Activated T-cell treated with anti-CD3 and anti-CD28 coated beads, Interleukin-2, amount 50 U/mL, for 1 hour (primary cell): ENCODE measurements at places on chromosomes 2 and 18.

- no peak for DNase-seq
These were observed 220.6 kb downstream of the SLC4A10 start for GRCh38 chr2:161844822-161845221.

DNA sequence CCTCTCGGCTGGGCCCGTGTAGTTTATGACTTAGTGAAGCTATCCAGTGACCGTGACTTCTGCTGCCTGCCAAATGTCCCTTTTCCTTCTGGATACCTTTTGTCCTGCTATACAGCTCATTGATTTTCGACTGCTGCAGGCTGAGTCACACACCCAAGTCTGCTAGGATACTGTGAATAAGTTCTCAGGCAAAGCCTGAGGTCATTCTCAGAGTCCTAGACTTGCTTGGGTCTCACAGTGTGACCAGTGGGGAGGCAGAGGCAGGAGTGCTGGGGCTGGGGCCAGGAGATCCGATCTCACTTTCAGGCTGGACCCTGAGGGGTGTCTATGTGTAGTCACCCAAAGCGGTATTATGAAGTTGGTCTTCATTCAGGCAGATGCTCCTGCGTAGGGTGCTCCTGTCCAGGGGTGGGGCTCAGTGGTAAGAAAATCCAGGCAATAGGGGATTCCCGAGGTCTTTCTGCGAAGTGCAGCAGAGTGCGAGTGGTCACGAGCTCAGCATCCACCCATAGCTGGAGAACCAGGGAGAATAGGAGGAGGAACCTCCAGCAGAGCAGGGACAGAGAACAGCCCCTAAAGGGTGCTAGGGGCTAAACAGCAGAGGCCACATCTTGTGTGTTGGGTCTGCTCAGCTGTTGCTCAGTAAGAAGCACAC lies 268.6 kb upstream of the NCKAP5 start:
- no peak for DNase-seq

GRCh38 chr2:15675456-15676195 lies 84.0 kb downstream of the DDX1 start:
- DNase-seq: no peak

- DNase-seq: no peak
These were observed 284.1 kb downstream of the PID1 start for GRCh38 chr2:228986961-228987360.

GRCh38 chr2:212448698-212449097 lies 89.9 kb downstream of the ERBB4 start:
- DNase-seq: no peak

GRCh38 chr2:202436626-202437025 lies 60.5 kb downstream of the BMPR2 start:
- no peak for DNase-seq

- DNase-seq: no peak
These were observed 120.5 kb upstream of the MC4R start for GRCh38 chr18:60493066-60493465.

DNA sequence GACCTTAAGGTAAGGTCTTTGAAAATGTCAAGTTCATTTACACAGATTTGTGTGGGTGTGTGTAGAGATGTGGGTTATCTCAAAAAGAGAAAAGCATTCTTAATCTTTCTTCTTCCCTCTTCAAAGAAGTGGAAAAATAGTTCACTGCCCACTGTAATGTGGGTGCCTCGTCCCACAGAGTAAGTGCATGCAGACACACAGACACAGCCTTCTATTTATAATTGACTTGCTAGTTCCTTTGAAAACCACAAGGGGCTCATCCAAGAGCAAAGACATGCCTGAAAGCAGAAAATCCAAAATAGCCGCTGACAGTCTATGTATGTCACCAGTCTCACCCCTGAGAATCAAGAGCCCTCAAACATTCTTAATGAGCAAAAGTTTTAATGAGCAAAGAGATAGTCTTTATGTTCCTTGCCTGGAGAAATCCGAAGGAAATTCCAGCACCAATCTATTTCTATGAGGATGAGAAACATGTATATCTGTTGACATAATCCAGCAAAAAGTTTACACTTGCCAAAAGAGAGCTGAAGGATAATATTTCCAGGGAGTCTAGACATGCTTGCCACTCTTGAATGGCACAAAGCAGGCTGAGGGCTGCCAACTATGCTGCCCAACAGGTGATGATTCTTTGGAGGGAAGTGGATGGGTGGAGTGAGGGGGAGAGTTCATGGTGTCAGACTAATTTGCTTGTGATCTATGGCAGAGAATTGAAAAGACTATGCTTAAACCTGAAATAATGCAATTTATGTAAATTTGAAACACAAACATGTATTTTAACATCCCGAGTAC lies 93.9 kb downstream of the ACVR1 start:
- no peak for DNase-seq

- DNase-seq: no peak
These were observed 112.8 kb downstream of the UPP2 start for GRCh38 chr2:158214431-158214830.

DNA sequence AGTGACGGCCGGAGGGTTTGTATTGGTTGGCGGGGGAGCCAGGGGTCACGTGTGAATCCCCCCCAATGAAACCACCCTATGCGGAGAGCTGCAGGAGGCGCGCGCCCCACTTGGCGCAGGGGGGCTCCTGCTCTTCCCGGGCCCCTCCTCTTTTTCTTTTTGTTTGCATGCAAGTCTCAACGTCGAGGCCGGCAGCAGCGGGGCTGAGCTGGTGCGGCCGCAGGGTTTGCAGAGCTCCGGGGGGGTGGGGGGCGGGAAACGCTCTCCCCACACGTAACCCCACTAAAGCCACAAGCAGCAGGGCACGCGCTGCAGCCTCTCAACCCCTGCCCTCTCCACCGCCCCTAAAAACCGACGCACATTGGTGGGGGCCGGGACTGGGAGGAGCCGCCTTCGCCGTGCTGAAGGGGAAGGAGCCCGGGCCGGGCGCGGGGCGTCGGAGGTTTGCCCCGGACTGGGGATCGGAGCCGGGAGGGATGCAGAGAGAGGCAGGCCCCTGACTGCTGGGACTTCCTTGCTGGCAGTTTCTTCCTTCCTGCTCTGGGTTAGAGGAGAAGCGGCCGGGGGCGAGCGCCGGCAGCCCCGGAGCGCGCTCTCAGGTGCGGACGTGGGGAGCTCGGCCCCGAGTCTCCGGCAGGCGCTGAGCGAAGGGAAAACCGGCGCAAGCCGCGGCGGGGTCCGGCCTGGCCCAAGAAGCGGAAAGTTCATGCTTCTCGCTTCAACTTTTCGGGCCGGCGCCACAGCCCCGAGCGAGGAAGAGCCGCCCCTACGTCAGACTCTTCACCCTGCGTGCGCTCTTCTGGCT lies 864 bp downstream of the LBH start:
- peak; percentile 79 for DNase-seq

DNA sequence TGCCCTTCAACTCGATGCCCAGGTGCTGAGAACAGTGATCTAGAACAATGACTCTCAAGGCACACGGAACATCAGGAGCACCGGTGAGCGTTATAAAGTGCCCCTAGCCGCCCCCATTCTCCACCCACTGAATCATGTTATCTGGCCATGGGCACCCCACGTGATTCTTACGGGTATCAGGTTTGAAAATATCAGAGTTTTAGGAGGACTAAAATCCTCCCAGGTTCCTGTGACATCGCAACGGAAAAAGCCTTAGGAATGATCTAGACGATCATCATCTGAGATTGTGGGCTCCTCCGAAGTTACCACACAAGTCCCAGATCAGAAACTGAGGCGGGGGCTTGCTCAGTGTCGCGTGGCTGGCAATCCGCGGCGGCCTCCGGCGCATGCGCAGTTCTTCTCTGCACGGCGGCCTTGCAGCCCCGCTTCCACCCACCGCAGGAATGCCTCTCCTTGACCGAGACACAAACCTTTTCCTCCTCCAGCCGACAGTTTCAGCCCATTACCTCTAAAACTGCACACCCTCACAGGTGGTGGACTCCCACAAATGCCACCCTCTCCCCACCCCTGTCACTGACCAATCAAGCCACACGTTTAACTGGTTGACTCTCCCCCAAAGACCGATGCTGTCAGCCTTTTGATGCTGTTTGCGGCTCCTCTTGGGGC lies 5.8 kb upstream of the MRPL33 start:
- DNase-seq: peak; percentile 61

- no peak for DNase-seq
These were observed 13.2 kb downstream of the ASB18 start for GRCh38 chr2:236250909-236251579.

DNA sequence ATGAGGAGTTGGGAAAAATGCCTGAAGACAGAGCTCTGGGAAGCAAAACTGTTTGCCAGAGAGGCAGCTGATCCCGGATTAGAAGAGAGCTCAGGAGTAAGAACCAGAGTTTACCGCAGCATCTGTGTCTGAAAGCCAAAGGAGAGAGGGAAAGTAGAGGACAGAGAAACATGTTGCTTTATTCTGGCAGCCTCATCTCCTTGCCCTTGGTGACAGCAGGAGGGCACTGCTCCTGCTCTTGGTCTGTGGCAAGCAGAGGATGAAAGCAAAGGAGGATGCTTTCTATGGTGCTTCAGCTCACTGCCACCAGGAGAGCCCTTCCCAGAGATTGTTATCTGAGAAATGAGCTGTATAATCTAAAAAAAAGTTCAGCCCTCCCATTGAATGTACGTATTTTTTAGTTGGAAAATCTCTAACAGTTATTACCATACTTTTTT lies 7.7 kb downstream of the SLC1A4 start:
- DNase-seq: no peak

DNA sequence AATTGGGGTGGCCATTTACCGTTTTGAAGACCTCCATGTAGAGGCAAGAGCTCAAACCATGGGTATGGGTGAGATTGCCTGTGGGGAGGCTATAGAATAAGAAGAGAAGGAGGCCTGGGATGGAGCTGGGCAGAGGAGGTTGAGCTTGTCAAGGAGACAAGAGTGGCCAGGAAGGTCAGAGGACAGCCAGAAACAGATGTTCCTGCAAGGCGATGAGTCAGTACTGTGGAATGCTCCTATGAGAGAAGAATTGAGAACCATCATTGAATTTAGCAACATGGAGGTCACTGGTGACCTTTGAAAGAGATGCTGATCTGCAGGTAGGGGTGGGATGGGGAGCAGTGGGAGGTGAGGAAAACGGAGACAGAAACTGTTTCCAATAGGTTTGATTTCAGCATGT lies 3.5 kb downstream of the ACSL3 start:
- DNase-seq: no peak

DNA sequence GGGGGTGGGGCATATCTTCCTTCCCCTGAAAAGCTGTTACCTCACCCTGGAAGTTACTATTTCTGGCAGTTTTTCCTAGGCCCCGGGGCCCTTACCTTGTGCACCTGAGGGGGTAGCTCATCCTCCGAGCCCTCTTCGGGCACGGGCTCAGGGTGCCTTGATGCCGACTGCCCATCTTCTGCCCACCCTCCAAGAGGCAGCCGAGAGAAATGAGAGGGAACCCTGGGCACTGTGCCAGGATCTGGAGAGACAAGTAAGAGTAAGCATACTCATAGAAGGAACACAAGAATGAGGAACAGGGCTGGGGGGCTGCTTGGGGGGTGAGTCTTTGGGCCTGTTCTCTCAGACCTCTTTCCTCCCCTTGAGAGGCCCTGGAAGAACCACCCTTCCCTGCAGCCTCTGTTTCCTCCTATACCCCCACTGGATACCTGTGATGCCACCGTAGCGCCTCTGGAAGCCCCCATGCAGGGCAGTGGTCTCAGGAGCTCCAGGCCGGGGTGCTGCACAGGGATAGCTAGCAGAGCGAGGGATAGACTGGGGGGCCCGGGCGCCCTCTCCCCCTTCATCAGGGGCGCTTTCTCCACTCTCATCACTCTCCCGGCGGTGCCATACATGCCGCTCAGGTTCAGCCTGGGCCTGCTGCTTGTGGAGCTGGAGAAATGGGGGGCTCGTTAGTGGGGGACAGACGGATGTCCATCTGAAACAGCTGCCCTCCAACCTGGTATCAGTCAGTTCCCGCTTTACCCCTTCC lies 2.1 kb upstream of the ABCB6 start:
- DNase-seq: no peak

- no peak for DNase-seq
These were observed 108.7 kb downstream of the TRIM43 start for GRCh38 chr2:95700519-95700918.

- DNase-seq: no peak
These were observed 11.1 kb upstream of the TACR1 start for GRCh38 chr2:75210409-75210808.

DNA sequence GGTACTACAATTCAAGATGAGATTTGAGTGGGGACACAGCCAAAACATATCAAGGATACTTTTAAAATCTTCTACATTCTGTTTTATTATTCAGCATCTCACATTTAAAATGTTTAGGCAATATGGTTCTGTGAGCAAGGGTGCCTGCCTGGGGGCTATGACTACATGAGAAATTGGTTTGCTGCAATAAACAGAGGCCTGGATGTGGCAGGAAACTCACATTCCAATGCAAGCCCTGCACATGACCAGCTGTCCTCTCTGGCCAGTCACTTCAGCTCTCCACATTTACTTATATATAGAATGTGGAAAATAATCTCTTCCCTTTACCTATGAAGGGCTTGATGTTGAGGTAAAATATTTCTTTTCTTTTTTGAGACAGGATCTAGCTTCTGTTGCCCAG lies 193.4 kb downstream of the LRRTM1 start:
- DNase-seq: no peak
